ENCODE measurements at places on chromosomes 11 and 22.

DNA sequence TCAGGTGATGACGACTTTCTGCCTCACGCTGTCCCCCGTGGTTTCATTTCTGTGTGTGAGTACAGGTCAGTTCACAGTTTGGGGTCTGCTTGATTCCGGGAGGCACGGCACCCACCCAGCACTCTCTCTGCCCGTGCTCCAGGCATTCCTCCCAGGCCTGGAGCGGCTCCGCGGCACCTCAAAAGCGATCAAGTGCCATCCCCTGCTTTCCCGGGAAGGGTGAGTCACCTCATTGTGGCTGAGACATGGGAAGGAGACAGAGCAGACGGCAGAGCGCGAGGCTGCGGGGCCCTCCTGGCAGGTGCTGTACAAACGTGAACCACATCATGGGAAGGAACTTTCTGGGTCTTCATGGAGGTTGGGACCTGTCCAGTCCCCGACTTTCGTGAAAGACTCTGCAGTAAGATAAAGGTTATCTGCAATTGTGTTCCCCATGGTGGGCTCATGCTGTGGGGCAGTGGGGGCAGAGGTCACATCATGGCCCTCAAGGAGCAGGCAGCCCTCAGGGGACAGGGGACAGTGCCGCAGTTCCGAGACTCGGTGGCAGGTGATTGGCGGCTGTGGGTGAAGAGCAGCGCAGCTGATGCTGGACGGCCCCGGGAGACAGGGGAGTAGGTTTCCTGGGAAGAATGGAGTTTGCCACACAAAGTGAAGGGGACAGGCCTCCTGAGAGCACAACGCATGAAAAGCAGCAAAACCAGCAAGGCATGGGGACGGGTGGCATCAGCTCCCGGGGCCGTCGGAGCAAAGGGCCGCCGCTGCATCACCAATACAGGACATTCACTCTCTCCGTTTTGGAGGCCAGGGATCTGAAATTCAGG lies 65.3 kb downstream of the CELSR1 start:
- peak; percentile 14 for DNase-seq

GRCh38 chr22:39508393-39508792 lies 6.3 kb downstream of the MIEF1 start:
- no peak for DNase-seq

GRCh38 chr11:114153224-114153623 lies 93.7 kb downstream of the ZBTB16 start:
- DNase-seq, result no peak

DNA sequence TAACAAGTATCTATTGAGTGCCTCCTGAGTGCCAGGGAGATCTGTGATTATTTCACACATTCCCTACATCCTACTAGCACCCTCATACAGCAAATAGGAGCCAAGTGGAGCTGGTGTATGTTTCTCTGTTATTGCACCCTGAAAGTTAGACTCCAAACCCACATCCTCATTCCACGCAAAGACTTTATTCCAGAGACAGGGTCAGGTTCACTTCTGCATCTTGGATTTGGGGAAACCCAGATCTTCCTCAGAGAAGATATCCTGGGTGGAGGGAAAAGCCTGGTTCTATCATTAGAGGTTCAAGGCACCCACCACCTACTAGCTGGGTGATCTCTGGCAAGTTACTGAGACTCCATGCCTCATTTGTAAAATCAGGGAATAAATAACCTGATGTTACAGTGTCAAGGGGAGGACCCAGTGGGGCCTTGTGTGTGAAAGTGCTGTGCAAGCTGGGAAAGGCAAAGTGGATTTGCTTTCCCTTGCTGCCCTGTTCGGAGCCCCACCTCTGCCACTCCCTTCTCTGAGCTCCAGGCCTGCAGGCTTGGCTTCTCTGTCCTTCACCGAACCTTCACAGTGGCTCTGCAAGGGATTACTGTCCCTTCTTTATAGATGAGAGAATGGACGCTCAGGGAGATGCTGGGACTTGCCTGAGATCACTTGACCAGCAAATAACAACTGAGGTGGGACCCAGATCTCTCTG lies 991 bp upstream of the SLCO2B1 start:
- no peak for DNase-seq

DNA sequence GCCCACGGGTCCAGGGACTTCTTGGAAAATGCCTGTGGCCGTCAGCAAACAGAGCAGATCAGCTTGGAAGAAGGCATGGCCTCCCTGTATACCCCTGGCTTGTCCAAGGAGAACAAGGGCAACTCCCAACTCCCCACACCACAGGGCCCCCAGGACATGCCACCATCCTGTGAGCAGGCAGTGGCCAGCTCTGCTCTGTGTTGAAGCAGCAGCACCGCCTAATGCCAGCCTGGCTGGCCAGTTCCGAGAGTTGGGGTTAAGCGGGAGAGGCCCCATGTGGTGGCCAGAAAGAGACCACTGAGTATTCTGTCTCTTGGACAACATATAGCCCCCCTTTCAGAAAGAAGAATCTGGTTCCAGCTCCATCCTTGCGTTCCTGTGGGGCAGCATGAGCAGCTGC lies 209.2 kb downstream of the CTTN start:
- no peak for DNase-seq

DNA sequence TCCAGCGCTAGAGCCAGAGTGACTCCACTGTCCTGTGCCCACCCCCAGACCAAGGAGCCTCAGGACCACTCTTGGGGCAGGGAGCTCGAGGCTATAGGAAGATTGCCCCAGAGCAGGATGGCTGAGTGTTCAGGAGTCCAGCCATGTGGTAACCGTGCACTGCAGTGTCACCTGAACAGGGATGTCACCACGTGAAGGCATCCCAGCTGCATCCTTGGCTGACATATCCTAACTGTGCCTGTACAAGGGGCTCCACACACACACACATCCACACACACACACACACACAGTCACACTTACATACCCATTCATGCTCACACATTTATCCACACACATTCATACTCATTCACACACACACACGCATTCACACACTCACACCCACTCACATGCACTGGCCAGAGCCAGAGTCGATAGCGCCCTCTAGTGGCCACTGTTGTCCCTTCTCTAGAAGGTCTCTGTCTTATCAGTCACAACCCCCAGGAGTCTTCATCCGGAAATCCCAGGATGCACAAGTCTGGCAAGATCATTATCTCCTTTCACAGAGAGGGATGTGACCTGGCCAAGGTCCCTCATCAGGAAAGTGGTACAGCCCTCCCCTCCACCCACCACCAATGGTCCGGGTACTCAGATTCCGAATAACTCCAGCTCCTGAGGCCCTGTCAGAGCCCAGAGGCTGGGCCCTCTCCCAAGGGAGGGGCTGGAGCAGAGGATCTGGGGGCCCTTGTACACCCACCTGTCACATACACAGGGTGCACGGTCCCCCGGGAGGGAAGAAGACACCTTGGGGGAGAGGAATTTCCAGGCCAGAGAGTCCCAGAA lies 55.1 kb downstream of the IGLL5 start:
- peak; percentile 44 for DNase-seq

- DNase-seq, result peak; percentile 77
Observed at GRCh38 chr11:12552692-12553091, 121.5 kb upstream of the TEAD1 start.

GRCh38 chr11:110787680-110788079 lies 75.4 kb upstream of the ARHGAP20 start:
- no peak for DNase-seq

DNA sequence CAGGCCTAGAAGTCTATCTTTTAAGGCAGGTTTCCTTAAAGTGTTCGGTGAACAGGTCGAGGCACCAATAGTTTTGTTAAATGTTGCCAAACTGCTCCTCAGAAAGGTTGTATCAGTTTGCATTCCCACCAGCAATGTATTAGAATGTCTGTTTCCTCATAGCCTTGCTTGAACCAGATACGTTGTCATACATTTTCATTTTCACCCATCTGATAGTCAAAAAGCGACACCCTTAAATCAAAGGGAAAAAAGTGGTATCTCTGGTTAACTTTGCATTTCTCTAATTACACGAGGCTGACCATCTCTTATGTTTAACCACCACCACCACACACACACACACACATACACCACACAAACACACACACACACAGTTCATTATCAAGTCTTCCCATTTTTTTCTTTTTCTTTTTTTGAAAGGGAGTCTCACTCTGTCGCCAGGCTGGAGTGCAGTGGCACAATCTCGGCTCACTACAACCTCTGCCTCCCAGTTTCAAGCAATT lies 16.3 kb downstream of the PRR14L start:
- DNase-seq, result no peak

GRCh38 chr11:66336234-66337102 lies at the start of gene RIN1:
Gene RIN1, minus strand, starts transcription at chr11:66336434. Its CDS starts 32 bp downstream, at chr11:66336402.
- peak; percentile 96 for DNase-seq

GRCh38 chr22:29780748-29781676 lies 13.8 kb downstream of the UQCR10 start:
- DNase-seq, result peak; percentile 78

- no peak for DNase-seq
Observed at GRCh38 chr11:76190376-76190775, 15.9 kb downstream of the WNT11 start.

GRCh38 chr11:99277281-99277680 lies 256.5 kb downstream of the CNTN5 start:
- DNase-seq, result no peak

GRCh38 chr11:59556115-59556916 lies 45.0 kb downstream of the OR4D9 start:
- DNase-seq, result peak; percentile 78

- no peak for DNase-seq
Observed at GRCh38 chr11:13149991-13150390, 127.6 kb upstream of the BMAL1 start.

DNA sequence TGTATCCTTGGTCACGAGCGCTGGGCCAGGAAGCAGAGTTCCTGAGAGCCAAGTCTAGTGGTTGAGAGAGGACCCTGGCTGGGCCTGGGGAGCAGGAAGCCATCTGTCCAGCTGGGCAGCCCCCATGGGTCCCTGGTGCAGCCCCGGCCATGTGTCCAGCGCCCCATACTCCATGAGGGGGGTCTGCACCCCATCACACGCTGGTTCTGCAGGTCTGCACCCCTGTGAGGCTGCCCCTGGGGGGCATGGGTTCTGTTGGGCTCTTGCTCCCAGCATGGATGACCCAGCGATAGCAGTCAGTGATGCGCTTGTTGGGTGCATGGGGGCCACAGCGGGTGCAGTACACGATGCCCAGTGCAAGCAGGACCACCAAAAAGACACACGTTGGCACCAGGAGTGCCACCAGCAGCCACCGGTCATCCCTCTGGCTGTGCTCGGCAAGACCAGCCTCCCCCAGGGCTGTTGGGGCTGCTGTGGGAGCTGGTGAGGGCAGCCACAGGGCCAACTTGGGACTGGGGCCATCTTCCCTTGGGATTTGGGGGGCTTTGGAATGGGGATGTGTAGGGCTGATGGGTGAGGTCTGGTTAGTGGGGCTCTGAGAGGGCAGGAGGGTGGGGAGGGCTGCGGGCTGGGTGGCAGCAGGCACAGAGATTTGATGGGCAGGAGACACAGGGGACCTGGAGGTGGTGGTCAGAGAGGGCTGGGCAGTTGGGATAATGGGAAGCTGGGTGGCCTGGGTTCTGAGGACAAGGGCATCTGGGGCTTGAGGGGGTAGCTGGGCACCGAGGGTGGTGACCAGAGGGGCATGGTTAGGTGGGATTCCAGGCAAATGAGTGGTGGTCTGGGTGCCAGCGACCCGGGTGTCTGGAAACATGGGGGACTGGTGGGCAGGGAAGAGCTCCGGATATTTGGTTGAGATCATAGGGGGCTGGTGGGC lies 2.0 kb downstream of the CD248 start:
- no peak for DNase-seq

DNA sequence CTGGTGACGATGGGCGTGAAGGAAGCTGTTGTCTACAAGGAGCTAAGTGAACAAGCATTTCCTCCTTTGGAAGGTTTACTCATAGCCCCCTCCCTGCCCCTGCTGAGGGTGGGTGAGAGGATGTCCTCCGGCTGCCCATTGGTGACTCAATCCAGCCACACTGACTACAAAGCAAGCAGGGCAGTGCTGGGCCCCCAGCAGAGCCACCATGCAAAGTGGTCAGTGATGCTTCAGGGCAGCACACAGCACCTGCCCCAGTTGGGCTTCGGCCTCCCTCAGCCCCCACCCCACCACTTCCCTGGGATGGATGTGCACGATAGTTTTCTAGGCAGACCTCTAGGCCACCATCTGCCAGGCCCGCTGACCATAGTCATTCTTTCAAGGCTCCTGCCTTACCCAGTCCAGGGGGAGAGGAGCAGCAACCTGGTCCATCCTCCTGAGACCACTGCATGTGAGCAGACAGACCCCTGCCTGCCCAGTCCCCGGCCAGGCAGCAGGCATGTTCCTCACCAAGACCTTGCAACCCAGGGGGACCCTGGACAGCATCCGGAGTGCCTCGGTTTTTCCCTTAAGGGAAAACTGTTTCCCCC lies 125.1 kb downstream of the BCR start:
- peak; percentile 46 for DNase-seq

GRCh38 chr11:102391549-102392237 lies 44.7 kb downstream of the BIRC2 start:
- DNase-seq, result no peak

DNA sequence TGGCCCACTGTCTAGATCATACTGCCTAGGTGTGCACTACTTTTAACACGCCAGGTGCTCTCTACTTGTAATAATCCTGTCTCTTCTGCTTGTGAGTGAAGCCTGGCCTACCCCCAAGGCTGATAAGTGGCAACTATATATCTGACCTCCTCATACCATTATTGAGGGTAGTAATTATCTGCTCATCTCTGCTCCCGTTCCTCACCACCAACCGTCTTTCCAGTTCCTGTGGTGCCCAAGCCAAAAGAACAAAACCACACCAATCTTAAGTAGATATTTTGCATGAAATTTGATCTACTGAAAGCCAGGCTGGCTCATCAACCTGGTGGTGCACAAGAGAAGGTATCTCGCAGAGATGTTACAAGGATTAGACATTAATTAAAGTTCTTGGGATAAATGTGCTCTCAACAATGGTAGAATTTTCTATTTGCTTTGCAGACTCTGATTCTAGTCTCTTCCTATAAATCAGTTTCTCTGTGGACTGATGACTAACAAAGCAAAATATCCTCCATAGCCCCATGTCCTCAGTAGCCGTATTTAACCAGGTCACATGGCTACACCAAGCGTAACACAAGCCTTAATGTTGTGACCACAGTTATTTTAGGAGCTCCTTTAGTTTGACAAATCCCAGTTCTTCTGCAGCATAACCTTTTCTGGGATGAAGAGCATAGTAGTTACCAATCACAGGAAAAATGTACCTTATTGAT lies 267.2 kb downstream of the NTM start:
- DNase-seq, result no peak

GRCh38 chr11:75790986-75791385 lies 22.4 kb downstream of the DGAT2 start:
- no peak for DNase-seq

GRCh38 chr11:27212248-27212780 lies 150.7 kb downstream of the CCDC34 start:
- DNase-seq, result no peak

DNA sequence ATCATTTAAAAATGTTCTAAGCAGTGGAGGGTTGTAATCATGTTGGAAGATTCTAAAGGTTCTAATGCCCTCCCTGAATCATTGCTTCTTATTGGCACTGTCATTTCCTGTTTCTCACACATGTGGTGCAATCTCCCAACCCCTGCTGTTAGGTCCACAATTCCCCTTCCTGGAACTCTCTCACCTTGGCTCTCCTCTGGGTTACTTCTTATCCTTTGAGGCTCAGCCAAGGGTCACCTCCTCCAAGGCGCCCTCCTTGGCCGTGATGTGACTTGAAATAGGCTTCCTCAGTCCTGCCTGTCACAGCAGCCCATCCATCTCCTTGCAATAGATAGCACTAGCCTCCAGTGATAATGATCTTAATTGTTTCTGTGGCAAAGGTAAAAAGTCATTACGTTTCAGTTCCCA lies 149.8 kb downstream of the TTC17 start:
- peak; percentile 76 for DNase-seq

All from MG63 (cell line).